ENCODE measurements at places on chromosomes 4 and X. TPM values are rescaled to one million over a fixed set of nuclear protein-coding genes. Genes with fewer than 3 reads are reported as not detected.

The TEX13C gene
- not detected for total RNA-seq

The GNRHR gene
- total RNA-seq: not detected

The VCX3B gene
- total RNA-seq: not detected

The SMIM43 gene
- total RNA-seq: 0.21 TPM

The RADX gene
- 0.06 TPM for total RNA-seq

The KLF8 gene
- 0.02 TPM for total RNA-seq

The C4orf51 gene
- not detected for total RNA-seq

The CD38 gene
- total RNA-seq: 13.5 TPM

The F8A2 gene
- not detected for total RNA-seq

The SAGE1 gene
- not detected for total RNA-seq

The NEXMIF gene
- not detected for total RNA-seq

The CT45A3 gene
- not detected for total RNA-seq

The CYSLTR1 gene
- total RNA-seq: not detected

The ALAS2 gene
- not detected for total RNA-seq

The NHS gene
- 2.3 TPM for total RNA-seq

The SPANXD gene
- not detected for total RNA-seq
